AG20443 (cell line): ENCODE measurements at places on chromosomes 12 and 14.
A peak's percentile ranks its signal among the peaks of the same experiment; 100 is the strongest.

GRCh38 chr12:86226481-86226880 is 29.7 kb downstream of the MGAT4C start:
- DNase-seq, result no peak

DNA sequence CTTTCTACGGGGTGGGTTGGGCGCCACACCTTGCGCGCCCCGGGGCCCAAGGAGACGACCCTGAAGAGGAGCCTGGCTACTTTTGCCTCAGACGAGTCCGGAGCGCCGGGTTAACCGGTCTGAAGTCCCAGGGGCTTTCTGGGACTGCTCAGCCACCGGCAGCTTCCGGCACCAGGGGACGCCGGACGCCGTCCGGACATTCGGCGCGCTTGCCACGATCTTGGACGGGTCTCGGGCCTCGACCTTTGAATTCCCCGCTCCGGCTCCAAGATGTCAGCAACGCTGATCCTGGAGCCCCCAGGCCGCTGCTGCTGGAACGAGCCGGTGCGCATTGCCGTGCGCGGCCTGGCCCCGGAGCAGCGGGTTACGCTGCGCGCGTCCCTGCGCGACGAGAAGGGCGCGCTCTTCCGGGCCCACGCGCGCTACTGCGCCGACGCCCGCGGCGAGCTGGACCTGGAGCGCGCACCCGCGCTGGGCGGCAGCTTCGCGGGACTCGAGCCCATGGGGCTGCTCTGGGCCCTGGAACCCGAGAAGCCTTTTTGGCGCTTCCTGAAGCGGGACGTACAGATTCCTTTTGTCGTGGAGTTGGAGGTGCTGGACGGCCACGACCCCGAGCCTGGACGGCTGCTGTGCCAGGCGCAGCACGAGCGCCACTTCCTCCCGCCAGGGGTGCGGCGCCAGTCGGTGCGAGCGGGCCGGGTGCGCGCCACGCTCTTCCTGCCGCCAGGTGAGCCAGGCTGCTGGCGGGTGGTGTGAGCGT is at the start of gene ACOT4:
Gene ACOT4 (plus strand): TSS at position 184 of the 760 bp plus-strand sequence. CDS start 87 bp downstream, at position 271.
- peak; percentile 59 for DNase-seq

DNA sequence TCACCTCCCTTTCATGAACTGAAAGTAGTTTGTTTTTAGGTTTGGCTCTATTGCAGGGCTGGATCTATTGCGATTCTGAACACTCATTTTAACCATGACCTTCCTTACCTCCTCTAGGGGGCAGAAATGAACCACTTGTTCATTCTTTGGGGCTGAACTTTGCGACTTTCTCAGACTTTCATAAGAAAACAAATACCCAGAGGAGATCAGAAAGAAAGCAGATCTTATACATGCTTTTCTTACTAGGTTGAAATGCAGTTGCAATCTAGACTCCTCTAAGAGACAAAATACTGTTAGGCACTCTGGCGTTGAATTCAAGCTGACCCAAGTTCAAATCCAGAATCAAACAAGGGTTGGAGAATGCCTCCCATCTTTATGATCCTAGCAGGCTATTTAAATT is 32.6 kb upstream of the PLEKHG3 start:
- peak; percentile 73 for DNase-seq

GRCh38 chr14:34111505-34111904 is 160.6 kb upstream of the EGLN3 start:
- DNase-seq, result no peak

DNA sequence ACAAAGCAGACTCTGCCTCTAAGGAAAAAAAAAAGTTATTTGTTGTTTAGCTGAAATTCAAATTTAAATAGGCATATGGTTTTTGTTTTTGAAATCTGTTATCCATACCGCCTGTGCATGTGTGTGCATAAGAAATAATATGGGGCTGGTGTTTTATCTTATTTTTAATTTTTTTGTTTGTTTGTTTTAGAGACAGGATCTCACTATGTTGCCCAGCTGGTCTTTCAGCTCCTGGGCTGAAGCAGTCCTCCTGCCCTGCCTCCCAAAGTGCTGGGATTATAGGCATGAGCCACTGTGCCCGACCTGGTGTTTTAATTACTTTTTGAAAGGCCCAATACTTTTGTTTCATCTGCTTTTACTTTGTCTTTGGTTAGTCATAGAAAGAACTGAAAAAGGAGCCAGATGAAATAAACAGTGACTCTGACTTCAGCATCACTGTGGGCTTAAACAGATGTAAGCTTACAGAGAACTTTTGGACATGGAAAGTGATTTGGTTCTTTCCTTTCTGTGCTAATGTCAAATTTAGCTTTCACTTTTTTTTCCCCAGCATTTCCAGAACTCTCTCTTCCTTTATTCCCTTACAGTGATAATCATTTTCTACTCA is 37.2 kb downstream of the SUPT16H start:
- DNase-seq, result peak; percentile 53

GRCh38 chr12:116143909-116144308 is 133.6 kb downstream of the MED13L start:
- DNase-seq, result peak; percentile 64

GRCh38 chr14:89477391-89477790 is 60.4 kb upstream of the FOXN3 start:
- no peak for DNase-seq

- DNase-seq, result peak; percentile 29
These were observed 336.4 kb downstream of the LRIG3 start for GRCh38 chr12:58583940-58584339.

DNA sequence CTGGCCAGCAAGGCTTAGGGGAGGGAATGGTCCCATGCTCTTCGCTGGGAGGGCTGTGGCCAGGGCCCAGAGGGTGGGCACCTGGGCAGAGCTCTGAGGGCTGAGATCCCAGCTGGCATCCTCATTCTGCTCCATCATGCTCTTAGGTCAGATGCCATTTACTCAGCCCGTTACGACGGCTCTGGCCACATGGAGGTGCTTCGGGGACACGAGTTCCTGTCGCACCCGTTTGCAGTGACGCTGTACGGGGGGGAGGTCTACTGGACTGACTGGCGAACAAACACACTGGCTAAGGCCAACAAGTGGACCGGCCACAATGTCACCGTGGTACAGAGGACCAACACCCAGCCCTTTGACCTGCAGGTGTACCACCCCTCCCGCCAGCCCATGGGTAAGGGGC is 30.8 kb upstream of the LRP1-AS start:
- DNase-seq, result no peak

GRCh38 chr14:72457641-72458040 is 436.3 kb downstream of the DPF3 start:
- DNase-seq, result peak; percentile 84

- DNase-seq, result peak; percentile 55
These were observed 134.1 kb upstream of the SSTR1 start for GRCh38 chr14:38073641-38074040.

- DNase-seq, result no peak
These were observed 1483.6 kb upstream of the SEL1L start for GRCh38 chr14:83017296-83017695.

DNA sequence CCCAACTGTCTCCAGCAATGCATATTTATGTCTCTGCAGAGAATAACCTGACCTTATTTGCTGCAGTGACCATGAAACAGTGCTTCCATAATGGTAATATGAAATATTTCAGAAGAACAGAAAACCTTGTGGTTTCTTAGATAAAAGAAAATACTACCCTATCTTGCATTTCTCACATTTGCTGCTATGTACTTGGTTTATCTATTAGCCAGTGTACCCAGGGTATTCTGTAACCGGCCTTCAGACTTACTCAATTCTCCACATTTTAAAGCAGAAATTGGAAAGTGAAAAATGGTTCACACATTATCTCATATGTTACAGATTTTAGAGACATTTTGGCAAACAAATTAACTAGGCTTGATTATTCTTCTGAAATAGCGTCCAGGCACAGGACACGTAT is 57.9 kb upstream of the CCDC91 start:
- no peak for DNase-seq

GRCh38 chr14:72907886-72908285 is 14.0 kb upstream of the DPF3 start:
- DNase-seq, result peak; percentile 58

DNA sequence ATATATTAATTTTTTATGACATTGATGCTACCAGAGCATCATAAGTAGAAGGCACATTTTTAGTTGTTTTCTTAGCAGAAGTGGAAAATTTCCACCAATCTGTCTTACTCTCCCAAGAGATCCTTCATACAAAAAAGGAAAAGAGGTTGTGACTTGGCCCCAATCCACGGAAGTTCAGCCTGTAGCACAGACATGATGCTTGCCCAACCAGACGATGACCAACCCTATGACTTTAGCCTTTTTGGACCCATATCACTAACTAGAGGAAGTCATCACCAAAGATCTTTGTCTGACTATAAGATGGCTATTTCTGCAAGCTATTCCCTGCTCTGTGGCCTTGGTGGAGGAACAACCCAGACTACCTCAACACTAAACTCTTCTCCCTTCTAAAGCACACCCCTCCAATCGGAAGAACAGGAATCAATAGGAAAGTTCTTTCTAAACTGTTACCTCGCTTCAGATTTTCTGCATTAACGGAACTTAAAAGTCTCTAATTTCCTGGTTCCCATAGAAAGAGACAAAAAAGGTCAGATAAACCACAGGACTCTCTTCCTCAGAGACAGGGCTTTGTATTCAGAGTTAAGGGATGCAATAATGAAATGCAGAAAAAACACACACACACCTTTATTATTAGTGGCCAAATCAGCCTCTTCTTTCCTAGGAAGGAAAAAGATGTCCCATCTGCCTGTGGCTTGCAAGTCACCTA is 4.1 kb upstream of the RHOJ start:
- no peak for DNase-seq

DNA sequence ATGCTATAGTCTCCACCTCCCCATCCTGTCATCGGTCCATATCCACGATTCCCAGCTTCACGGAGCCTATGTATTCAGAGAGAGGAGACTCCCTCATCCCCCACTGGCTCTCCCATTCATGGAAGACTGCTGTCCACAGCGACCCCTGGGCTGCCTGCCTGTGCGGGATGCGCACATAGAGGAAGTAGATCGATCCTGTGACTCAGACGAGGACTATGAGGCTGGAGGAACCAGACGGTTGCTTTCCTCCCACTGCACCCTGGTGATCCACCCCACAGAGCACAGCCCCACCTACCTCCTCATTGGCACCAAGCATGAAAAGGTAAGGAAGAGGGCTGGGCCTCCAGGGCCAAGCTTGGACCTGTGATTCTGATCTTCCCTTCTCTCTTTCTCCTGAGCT is 24.4 kb downstream of the PIGH start:
- no peak for DNase-seq

GRCh38 chr12:80868576-80868975 is 69.2 kb downstream of the LIN7A start:
- DNase-seq, result no peak

DNA sequence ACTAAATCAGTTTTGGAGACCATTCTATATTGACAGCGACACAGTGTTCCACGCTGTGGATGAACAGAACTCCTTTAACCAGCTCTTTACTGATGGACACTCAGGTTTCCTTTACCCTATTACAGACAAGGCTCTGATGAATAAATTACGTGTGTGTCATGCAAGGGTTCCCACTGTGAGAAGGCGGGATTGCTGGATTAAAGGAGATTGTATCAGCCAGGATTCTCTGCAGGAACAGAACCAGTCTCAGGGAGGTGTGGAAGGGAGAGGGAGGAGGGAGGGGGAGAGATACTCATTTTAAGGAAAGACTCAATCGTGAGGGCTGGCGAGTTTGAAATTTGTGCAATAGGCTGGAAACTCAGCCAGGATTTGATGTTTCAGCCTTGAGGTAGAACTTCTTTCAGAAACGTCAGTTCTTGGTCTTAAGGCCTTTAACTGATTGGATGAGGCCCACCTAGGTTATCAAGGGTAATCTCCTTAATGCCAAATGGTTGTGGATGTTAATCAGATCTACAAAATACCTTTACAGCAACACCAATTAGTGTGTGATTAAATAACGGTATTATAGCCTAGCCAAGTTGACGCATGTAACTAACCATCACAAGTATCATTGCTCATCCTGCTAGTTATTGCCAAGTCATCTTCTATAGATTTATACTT is 104.0 kb downstream of the GCH1 start:
- DNase-seq, result no peak

- DNase-seq, result no peak
These were observed 623.2 kb downstream of the CCER1 start for GRCh38 chr12:90331821-90332220.

DNA sequence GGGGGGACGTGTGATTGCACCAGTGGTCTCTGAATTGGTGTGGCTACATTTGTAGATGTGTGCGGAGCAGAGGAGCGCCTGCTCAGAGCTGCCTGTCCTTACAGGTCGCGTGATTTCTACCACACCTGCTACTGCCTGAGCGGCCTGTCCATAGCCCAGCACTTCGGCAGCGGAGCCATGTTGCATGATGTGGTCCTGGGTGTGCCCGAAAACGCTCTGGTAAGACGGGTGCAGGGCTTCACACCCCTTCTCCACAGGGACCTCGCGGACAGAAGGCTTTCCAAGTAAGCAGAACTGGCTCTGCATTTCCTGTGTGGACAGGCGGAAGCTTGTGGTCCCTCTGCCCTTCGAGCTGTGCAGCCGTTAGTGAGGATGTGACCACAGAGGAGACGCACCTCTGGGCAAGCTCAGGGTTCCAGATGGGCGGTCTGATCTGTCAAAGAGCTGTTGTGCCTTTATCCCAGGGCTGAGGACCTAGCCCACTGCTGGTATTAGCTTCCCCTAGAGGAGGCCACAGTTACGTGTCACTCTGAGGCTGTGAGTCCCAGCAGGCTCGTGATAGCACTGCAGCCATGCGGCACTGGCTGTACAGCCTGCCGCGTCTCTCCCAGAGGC is 47.7 kb downstream of the MAX start:
- DNase-seq, result no peak

DNA sequence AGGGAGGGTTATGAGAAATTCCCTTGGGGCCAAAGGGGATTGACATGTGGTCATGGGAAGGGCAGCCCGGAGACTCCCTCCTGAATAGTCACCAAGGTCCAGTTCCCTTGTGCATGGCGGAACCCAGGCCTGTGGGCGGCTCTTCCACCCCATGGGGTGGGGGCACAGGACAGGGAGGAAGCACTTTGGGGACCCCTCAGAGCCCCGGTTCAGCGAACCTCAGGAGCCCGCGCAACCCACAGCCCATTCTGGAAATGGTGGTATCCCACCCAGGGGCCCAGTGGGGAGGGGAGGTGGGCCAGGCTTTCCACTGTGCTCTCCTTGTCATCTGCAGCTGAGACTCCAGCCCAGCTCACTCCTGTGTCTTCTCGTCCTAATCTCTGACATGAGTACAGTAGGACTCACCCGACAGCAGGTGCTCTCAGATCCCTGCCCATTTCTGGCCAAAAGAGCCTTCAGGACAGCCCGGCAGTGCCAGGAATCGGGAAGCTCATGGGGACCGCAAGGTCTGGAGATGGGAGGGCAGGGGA is 255.2 kb upstream of the SFSWAP start:
- DNase-seq, result no peak

DNA sequence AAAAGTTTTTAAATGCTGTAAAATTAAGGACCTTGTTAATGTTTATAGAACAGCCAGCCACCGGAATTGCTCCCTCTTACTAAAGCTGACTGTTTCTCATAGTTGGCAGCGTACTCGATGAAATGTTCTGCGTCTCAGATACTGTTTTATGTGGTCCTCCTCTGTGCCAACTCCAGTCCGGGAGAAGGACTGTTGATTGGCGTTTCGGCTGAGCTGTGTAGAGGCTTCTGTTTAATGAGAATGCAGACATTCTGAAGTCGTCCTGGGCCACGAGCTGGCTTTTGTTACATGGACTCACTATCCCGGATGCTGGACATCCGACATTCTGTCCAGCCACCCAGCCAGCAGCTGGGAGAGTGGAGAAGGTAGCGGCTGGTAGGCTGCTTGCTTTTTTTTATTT is 75.4 kb downstream of the WDR20 start:
- DNase-seq, result peak; percentile 77

GRCh38 chr12:27970401-27971120 is 2.0 kb downstream of the PTHLH start:
- peak; percentile 63 for DNase-seq

GRCh38 chr12:119292893-119293630 is 41.5 kb upstream of the CCDC60 start:
- DNase-seq, result no peak
